ENCODE measurements at places on chromosomes 3 and 15.

DNA sequence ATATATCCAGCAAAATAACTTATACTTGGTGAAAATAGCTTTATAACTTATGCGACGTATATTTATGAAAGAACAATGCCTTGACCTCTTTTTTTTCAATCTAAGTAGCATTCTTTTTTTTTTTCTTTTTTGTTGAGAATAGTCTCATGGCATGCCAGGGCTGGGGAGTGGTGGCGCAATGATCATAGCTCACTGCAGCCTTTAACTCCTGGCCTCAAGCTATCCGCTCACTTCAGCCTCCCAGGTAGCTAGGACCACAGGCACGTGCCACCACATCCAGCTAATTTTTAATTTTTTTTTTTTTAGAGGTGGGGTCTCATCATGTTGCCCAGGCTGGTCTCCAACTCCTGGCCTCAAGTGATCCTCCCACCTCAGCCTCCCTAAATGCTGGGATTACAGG lies 43.5 kb downstream of the RAB8B start:
- DNase-seq: no peak

DNA sequence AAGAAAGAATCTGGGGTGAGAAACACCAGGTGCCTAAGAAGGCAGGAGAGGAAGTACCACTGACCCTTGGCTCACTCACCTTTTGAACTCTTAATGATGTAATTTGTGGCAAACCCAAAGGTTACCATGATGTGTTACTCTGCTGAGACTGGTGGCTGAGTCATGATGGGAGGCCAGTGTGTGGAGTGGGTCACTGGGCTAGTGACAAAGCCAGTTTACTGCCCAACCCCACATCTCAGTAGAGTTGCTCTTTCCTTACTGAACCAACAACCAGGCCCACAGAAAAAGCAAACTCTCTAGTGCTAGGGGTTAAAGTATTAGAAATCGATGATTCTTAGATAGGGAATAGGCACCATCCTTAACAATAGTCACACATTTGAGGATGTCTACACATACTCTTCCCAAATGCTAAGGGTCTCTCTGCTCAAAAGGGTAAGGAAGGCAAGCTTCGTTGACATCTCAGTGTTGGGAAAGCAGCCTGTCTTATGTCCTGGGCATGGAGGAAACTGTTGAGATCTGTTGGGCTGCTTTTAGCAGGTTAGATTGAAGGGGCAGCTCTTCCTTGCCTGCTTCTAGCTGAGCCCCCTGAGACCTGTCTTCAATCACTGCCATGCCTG lies 3.1 kb downstream of the RBP2 start:
- no peak for DNase-seq

- DNase-seq: no peak
Measured at GRCh38 chr3:28292622-28293021, 51.2 kb downstream of the CMC1 start.

DNA sequence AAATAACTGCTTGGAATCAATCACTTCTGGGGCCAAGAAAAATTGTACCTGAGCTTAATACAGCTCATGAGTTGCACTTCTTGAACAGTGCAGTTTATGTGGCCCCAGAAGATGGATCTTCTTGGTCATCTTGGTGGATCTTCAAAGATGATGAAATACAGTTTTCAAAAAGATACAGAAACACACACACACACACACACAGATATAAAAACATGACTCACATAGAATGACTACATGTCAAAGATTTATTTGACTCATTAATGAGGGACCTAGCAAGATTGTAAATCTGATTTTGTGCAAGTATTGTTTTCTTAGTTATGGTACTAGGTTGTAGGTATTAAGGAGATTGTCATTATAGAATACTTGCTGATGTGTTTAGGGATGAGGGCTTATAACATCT lies 32.6 kb downstream of the PDCD6IP start:
- DNase-seq: peak; percentile 37

GRCh38 chr15:57662802-57663201 lies 43.7 kb upstream of the POLR2M start:
- no peak for DNase-seq

DNA sequence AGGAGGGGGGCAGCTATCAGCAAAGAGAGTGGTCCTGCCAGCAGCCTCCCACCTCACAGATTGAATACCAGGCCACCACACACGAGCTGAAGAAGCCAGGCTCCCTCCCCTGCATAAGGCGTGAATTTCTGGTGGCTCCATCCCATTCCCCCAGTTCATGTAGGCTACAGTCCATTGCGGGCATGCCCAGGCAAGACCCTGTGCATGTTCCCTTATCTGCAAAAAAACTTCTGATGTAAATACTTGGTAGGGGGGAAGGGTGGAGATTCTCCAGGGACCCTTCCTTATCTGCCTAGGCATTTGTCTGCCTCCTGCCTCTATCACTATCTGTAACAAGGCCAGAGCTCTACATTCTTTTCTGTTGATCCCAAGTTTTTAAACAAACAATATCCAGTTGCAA lies 27.6 kb upstream of the UBP1 start:
- DNase-seq: peak; percentile 16

DNA sequence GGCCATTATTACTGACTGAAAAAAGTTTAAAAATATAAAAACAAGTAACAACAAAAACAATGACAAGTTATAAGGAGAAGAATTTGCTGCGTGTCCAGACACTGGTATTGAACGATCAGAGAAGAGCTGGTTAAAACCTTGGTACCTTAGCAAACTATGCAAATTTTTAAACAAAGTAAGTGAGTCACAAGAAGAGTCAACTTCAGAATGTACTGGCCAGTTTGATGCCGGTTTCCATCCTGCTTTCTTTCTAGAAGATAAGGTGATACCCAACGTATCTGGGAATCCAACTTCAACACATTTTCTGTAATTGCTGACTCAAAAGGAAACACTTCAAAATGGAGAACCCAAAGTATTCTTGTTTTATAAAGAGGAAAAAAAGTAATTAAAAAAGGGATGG lies 49.8 kb downstream of the RUBCN start:
- DNase-seq: no peak

DNA sequence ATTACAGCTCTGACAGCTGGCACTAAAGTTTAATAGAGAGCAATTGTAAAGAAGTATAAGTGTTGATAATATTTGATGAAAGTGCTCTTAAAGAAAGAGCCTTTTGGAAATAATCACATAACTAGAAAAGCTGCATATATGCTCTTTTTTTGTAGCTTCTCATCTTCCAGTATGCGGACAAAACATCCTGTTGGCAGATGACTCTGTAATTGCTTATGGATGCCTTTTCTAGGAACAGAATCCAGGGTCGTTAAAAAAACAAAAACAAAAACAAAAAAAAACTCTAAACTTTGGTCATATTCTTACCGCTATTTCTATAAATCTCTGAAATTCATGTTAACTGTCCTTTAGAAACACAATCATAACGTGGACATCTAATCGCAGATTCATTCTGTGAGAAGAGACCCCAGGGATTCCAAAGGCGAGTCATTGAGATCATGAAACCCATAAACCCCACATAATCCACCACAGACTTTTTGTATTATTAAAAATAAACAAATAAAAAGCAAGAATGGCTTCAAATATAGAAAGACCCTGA lies 109.8 kb downstream of the EPHA3 start:
- peak; percentile 1 for DNase-seq

DNA sequence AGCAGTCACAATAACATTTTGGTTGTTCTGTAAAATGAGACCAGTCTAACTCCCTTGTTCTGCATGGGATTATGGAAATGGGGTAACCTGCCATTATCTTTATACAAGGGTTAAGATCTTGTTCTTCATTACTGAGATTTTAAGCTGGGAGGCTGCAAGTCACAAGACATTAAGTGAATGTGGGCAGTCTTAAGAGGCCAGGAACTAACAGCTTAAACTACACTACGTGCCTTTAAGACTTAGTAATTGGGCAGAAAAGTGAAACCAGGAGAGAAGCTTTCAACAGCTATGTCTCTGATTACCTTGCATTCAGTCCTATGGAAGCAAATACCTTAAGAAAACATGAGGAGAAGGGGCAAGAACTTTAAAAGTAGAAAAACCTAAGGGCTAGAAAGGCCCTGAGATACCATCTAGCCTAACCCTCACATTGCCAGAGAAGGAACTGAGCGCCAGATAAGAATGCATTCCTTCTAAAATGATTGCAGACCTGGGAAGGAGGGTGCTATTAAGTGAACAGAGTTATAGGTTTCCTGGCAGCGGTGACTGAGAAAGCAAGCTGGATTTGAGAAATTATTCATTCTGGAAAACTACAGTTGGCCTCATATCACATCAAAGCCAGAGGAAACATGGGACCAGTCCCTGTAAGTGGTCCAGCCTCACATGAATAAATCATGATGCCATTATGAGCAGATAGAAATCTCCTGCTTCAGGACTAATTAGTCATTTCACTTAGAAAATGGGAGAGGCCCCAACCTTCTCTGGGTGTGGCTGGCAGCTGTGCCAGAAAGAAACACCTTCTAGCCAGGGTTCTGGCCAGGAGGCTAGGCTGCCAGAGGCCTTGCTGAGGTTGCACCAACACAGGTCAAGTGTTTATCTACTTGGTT lies 32.9 kb downstream of the DAPK2 start:
- DNase-seq: no peak

GRCh38 chr15:32905481-32905880 lies 187.7 kb downstream of the GREM1 start:
- peak; percentile 66 for DNase-seq

GRCh38 chr15:98952381-98952803 lies 55.2 kb downstream of the PGPEP1L start:
- no peak for DNase-seq

- peak; percentile 66 for DNase-seq
Measured at GRCh38 chr3:80087767-80088166, 320.0 kb upstream of the ROBO1 start.

All from fibroblast of skin of scalp (primary cell).